Sciatic nerve (tissue), 2 donors: ENCODE measurements at places on chromosomes 7 and 10. TPM values are rescaled to one million over a fixed set of nuclear protein-coding genes. Genes with fewer than 3 reads are reported as not detected.

DNA sequence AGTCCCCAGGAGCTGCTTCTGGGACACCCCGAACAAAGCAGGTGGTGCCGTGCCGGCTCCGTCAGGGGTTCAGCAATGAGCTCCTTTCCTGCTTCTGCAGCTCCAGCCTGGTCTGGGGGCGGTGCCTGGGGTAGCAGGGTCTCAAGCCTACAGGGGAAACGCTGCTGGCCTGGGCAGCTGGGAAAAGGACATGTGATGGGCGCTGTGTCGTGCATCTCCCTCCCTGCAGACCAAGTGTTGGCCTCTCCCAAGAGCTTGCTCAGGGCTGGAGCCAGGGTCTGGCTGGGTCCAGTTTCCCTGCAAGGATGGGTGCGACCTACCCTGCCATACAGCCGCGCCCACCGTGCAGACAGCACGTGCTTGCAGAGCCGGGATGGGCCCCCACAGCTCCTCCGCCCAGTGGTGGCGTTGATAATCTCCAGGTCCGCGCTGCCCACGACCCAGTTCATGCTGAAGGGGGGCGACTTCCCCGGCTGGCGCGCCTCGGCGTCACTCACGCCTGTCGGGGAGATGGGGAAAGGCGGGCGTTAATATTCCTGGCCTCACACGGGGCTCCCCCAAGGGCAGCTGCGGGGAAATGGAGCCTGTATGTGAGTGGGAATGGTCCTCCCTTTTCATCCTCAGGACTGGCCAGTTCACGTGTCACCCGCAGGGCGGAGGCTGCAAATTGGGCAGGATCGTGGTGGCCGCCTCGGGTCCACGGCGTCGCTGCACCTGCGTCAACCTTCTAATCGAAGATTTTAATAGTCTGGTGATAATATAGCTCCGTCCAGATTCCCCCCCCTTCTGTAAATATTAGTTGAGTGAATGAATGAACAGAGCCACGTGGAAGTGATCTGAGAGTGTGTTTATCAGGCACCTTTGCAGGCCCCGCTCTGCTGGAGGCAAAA, 128.6 kb downstream of the WDR37 start:
- DNase-seq: peak; percentile 53

DNA sequence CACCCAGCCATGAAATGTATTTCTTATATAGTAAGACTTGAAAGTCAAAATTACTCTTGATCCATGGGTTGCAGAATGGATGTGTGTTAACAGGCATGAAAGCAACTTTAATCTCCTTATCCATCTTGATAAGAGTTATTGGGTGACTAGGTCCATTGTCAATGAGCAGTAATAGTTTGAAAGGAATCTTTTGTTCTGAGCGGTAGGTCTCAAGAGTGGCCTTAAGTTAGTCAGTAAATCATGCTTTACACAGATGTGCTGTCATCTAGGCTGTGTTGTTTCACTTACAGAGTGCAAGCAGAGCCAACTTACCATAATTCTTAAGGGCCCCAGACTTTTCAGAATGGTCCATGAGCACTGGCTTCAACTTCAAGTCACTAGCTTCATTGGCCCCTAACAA, 51.2 kb downstream of the KIAA1549 start:
- DNase-seq: no peak

Gene ADAM12
- 5.8 TPM for total RNA-seq

Gene TMEM236
- 0.49 TPM for total RNA-seq

DNA sequence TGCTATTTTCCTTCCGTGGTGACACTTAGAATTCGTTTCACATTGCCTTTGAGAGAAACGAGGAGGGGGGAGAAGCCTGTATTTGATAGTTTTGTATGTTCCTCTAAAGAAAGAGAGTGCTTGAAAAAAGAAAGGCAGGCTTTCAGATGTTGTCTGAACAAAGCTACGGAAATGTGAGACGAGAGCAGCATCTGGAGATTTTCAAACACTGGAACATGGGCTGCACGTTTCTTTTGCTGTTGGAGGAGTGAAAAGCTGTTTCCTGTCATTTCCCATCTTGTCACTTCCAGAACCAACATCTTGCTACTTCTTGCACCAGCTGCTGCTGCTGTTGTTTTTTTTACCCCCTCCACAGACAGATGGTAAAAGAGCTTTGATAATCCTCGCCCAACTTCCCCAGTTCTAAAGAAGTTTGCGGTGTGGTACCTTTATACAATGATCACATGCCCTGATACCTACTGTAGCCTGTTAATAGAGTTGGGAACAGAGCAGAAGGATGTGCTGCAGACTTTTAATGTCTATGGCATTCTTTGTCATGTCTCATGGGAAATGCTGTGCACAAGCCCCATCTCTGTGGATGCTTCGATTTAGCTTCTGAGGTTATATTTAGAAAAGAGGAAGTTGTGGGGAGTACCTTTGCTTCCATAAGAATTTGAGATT, 408.1 kb downstream of the AUTS2 start:
- no peak for DNase-seq

DNA sequence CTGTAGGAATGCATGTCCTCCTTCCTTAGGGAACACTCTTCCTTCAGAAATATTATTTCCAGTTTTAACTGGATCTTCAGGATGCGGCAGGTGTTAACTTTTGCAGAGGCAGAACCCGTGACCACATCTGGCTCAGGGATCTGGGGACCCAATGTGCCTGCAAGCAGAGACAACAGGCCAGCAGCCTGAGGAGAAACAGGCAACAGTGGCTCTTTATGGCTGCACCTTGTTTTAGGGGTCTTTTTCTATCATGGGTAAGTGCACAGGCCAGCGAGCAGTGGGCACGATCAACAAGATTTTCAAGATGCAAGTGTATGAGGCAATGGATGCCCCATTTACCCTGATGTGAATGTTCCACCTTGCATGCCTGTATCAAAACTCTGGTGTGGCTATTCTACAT, 497.5 kb upstream of the KLF6 start:
- no peak for DNase-seq

GRCh38 chr7:147170341-147171012, 1053.9 kb downstream of the CNTNAP2 start:
- no peak for DNase-seq

GRCh38 chr7:84455788-84456187, 261.2 kb upstream of the SEMA3A start:
- DNase-seq: no peak

Gene SPDYE9
- not detected for total RNA-seq

Gene ASB15
- not detected for total RNA-seq

Gene NPSR1
- not detected for total RNA-seq

Gene RP9
- total RNA-seq: 11.6 TPM

DNA sequence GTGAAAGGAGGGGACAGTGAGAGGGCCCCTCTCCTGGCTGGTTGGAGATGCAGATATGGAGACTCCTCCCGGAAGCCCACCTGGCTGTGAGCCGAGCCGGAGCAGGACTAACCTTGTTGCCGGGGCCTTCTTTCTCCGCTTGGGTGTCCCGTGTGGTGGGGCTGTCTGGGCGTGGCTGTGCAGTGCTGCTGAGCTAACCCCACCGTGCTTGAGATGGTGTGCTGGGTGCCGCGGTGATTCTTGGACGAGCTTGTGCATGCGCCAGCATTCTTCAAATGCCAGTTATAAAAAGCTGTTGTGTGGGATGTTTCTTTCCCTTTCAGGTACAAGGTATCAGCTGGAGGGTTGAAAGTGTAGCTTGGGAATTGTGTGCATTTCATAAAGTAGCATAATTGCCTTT, 48.8 kb downstream of the DAGLB start:
- DNase-seq: no peak

- DNase-seq: no peak
Observed at GRCh38 chr7:22858640-22859561, 36.3 kb upstream of the TOMM7 start.
